Cardiac muscle cell (in vitro differentiated cells and primary cell): ENCODE measurements at places on chromosomes 3 and 15. TPM values are rescaled to one million over a fixed set of nuclear protein-coding genes. Genes with fewer than 3 reads are reported as not detected.

The ZNF860 gene
- polyA plus RNA-seq = 0.42 TPM in 1 of 2 replicates, not detected in the other

The FBXO40 gene
- polyA plus RNA-seq = 6.5 and 10.3 TPM in 2 replicates

The CHRD gene
- polyA plus RNA-seq = 10.8 and 20.4 TPM in 2 replicates

The INSYN1 gene
- 5.4 and 9.2 TPM in 2 replicates for polyA plus RNA-seq

- no peak for DNase-seq
These were observed 18.6 kb upstream of the C15orf40 start for GRCh38 chr15:83030021-83030420.

GRCh38 chr15:25795712-25796111 is 67.4 kb downstream of the ATP10A start:
- DNase-seq = no peak

- DNase-seq = no peak
These were observed 43.2 kb downstream of the HRH1 start for GRCh38 chr3:11197484-11197883.

DNA sequence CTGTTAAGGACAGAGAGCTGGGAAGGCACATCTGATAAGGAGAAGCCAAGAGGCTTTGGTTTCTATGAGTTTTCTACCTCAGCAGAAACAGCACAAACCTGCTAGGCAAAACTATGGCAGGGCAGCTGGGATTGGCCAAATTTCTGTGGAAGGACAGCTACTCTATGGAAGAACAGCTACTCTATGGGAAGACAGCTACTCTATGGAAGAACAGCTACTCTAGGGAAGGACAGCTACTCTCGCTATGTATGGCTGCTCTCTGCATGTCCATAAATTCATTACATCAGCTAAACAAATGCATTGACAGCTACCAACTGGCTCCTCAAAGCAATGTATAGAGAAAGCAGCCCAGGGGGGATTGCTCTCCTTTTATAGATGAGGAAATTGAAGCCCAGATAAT is 24.8 kb downstream of the MASP1 start:
- DNase-seq = no peak

GRCh38 chr3:149430216-149430615 is 44.3 kb upstream of the TM4SF4 start:
- DNase-seq = no peak

GRCh38 chr3:14133876-14134275 is 9.0 kb downstream of the TMEM43 start:
- DNase-seq = no peak

- no peak for DNase-seq
These were observed 376.0 kb upstream of the PDZRN3 start for GRCh38 chr3:74000725-74001124.

- no peak for DNase-seq
These were observed 50.5 kb upstream of the ARHGEF3 start for GRCh38 chr3:56851966-56852884.
